CD4-positive, alpha-beta T cell treated with Interleukin-4 for 1 hour (primary cell): ENCODE measurements at places on chromosomes 12 and 14.

DNA sequence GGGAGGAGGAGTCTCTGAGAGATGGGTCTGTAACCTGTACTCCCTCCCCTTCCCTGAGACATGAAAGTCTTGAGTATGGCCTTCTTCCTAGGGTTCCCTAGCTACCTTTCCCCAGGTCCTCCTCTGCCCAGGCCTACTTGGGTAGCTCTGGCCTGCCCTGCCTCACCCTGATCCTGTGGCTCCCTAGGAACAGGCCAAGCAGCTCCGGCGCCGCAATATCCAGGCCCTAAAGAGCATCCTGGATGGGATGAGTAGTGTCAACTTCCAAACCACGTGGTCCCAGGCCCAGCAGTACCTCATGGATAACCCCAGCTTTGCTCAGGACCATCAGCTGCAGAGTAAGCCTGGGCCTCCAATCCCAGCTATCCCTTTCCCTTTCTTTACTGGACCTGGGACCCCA, 12.3 kb downstream of the PRPF40B start:
- no peak for DNase-seq

DNA sequence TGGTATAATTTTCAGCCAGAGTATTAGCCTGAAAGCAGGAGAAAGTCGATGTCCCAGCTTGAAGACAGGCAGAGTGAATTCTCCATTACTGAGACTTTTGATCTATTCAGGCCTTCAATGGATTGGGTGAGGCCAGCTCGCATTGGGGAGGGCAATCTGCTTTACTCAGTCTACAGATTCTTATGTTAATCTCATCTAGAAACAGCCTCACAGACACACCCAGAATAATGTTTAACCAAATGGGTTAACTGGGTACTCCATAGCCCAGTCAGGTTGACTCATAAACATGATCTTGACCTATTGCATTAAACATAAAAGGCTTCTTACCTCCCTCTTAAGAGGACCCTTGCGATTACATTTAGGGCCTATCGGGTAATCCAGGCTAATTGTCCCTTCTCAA, 118.0 kb downstream of the KTN1 start:
- no peak for DNase-seq

GRCh38 chr12:77349689-77350370, 284.5 kb upstream of the E2F7 start:
- DNase-seq: no peak

DNA sequence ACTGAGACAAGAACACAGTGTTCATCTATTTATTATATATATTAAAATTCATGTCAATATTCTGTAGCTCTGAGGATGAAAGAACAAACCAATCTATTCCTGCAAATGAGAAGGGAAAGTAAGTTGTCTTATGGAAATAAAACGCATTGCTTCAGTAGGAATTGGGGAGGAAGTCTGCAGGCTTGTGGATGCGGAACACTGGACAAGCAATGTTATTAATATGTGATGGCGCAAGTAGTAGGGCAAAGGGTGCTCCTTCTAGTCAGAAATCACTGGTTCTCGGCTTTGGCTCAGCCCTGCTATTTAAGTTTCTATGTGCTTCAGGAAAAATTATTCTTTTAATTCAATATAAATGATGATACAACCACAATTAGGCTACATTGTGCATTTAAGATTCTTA, 28.8 kb upstream of the RAP1B start:
- no peak for DNase-seq

DNA sequence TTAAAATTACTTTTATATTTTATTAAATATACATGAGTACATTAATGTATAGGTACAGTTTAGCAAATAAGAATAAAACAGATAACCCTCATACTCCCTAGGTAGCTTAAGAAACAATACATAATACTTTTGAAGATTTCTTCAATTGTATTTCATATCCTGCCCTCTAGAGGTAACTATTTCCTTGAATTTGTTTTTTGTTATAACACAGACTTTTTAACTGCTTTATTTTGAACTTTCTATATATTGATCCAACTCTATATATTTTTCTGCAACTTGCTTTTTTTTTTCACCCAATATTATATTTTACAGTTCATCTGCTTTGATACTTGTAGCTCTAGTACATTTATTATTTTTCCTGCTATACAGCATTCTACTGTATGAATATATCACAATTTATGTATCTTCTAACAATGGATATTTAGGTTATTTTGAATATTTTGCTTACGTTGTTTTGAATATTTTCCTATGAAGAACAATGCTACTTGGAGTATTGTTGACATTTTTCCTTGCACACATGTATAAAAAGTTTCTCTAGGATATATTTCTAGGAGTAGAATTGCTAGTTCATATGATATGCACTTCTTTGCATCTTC, 72.8 kb upstream of the ABCD2 start:
- DNase-seq: no peak

DNA sequence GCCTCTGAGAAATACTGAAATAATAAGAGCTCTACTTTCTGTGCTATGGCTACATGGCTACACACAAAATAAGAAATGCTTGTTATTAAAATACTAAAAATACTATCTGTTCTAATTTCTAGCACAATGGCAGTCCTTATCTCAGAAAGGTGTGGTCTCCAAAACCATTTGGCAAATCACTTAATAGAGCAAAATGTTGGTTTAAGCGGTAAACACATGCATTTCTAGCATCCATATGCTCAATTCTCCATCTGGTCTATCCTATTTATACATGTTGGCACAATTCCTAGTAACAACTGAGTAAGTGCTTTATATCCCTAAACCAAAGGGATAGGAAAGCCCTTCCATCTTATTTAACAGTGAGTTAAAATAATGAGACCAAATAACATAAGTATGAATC, 107.0 kb downstream of the PAPLN start:
- no peak for DNase-seq

DNA sequence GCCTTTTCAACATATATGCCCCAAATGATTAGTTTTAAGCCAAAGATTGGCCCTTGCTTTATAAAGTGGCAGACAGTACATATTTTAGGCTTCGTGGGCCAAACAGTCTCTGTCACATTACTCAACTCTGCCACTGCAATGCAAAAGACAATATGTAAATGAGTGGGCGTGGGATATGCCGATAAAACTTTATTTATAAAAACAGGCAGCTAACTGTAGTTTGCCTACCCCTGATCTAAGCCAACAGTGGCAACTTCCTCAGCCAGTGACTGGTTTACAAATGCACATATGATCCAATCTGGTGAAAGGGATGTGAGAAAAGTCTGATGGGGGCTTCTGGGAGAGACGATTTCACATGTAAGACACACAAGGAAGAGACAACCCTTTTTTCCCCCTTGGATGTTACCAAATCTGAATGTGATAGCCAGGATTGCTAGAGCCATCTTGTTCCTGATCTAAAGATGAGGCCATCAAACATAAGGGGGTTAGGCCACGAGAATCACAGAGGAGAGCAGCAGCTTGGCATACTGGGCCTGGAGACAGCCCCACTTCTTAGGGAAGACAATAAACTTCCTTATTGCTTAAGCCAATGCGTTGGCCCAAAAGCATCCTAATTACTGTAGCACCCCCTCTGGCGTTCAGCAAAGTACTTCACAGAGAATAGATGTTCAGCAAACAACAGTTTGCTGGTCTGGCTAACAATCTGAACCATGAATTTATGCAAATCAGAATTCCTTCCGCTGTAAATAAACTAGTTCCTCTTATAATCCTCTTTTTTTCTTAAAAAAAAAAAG, 75.2 kb upstream of the TMCC3 start:
- peak; percentile 13 for DNase-seq

DNA sequence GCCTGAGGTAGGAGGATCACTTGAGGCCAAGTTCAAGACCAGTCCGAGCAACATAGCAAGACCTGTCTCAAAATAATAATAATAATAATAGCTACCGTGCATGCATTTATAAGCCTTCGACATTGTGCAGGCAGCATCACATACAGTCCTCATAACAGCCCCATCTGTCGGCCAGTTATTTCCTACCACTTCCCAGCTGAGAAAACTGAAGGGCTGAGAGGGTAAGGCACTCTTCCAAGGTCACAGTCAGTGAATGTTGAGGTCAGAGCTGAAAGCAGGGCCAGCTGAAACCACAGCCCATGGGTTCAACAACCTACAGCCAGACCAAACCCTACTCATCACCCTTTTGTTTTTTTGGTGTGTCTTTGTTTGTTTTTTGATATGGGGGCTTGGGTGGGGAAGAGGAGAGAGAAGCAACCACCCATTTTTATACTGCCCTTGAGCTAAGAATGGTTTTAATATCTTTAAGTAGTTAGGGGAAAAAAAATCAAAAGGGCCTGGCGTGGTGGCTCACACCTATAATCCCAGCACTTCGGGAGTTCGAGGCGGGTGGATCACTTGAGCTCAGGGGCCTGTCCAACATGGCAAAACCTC, 16.8 kb upstream of the ITPK1 start:
- peak; percentile 37 for DNase-seq

- DNase-seq: no peak
Measured at GRCh38 chr12:47377414-47378221, 297.9 kb upstream of the AMIGO2 start.

- DNase-seq: no peak
Measured at GRCh38 chr12:90484094-90484493, 470.9 kb downstream of the CCER1 start.

DNA sequence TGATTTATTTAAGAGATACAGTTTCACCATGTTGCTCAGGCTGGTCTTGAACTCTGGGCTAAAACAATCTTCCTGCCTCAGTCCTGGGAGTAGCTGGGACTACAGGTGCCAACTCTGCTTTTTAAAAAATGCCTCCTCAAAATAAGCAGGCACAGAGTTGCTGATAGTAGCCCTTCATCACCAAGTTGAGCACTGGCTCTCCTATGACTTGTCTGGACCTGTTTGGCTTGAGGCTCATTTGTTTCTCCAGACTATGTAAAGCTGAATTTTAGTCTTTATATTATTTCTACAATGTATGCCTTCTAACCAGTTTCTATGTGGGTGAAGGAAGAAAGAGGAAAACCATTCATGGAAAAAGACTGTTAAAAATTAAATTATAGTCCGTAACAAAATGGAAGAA, 39.5 kb upstream of the RAD51AP1 start:
- no peak for DNase-seq

- DNase-seq: no peak
Measured at GRCh38 chr12:109203480-109203879, 87.1 kb downstream of the ACACB start.

DNA sequence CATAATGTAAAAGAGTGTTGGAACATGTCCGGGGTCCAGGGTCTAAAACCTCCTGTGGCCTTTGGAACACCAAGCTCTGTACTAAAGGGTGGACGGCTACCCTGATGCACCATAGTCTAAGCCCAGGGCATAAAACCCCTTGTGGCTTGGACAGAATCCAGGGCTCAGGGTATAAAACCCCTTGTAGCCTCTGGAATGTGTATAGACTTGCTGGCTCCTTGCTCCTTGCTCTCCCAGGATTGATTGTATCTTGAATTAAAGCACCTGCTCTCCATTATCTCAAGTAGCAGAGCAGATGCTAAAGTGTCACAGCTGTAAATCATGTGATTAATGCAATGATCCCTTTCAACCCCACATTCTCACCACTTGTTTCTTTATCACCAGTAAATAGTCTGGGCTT, 556.5 kb downstream of the LRFN5 start:
- DNase-seq: no peak

GRCh38 chr14:100622708-100623485, 35.7 kb upstream of the BEGAIN start:
- DNase-seq: no peak

- DNase-seq: no peak
Measured at GRCh38 chr12:57844709-57845477, 1.6 kb downstream of the CTDSP2 start.

DNA sequence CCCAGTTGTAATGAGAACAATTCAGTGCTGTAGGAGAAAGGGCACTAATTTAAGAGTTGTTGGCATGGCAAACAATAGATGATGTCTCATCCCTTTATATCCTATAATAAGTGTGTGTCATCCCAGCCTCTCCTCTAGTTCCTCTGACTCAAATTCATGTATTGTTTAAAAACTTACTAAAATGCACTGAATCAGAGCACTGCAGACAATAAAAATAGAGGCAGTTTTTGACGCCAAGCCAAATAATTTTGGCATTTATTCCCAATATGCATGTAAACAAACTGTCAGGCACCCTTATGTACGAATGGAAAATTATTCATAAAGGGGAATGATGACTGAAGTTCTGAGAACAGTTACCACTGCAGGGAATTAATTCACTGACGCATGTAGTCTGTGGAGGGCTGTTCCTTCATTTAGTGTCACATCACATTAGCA, 57.9 kb upstream of the TMX1 start:
- no peak for DNase-seq

DNA sequence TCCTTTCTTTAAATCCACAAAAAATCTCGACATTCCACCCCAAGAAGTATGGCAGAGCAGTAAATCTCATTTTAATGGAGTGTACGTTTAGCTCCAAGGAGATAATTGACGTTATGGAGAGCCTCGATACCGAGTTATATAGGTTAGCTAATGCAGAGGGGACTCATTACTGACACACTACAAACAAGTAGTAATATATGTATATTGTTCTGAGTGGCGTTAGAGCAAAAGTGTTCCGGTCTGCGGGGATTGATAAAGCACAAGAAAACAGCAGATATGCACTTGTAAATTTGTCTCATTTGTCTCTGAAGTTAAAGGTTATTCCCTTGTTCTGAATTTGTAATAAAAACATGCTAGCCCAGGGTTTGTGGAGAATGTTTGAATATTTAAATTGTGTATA, 84.1 kb downstream of the BCL11B start:
- DNase-seq: no peak

DNA sequence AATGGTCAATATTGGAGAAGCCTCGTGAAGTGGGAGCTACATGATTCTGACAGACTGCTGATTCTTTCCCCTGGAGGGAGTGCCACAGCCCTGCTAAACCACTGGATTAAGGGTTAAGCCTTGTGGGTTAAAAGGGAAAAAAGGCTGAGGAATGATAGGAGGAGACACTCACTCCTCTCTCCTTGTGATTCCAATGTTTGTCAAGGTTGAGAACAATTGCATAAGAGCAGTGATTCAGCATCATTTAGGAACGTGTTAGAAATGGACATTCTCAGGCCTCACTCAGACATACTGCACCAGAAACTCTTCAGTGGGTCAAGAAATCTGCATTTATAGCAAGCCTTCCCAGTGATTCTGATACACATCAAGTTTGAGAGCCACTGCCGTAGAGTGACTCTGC, 87.8 kb upstream of the GZMB start:
- DNase-seq: no peak

- DNase-seq: no peak
Measured at GRCh38 chr12:121099779-121100178, 32.9 kb upstream of the P2RX7 start.

- DNase-seq: no peak
Measured at GRCh38 chr14:56224229-56224628, 106.0 kb downstream of the PELI2 start.

- peak; percentile 72 for DNase-seq
Measured at GRCh38 chr12:126772171-126772864, 1494.7 kb upstream of the TMEM132C start.

GRCh38 chr14:24249230-24250021, 7.0 kb upstream of the TINF2 start:
- no peak for DNase-seq

GRCh38 chr14:100328495-100329163, 5.5 kb downstream of the SLC25A47 start:
- no peak for DNase-seq

- DNase-seq: no peak
Measured at GRCh38 chr12:32098112-32098511, 8.5 kb upstream of the BICD1 start.

- DNase-seq: no peak
Measured at GRCh38 chr12:132622437-132623071, 4.0 kb downstream of the P2RX2 start.

GRCh38 chr12:54370171-54370730, 6.0 kb upstream of the GPR84 start:
- no peak for DNase-seq

GRCh38 chr12:18146363-18146762, 56.4 kb upstream of the RERGL start:
- no peak for DNase-seq

GRCh38 chr12:50442178-50442908, 41.7 kb downstream of the LARP4 start:
- DNase-seq: no peak
